T-cell (primary cell): ENCODE measurements at places on chromosomes 13 and 19.

GRCh38 chr19:4360081-4360569 is 16.8 kb downstream of the MPND start:
- no peak overlapping the region for H3K27ac ChIP-seq
- no peaks in the 10 kb centered on the region for H3K4me1 ChIP-seq
- H3K36me3 ChIP-seq = peaks cover 51% of the 10 kb centered on the region

GRCh38 chr13:30572859-30573275 is 44.9 kb upstream of the USPL1 start:
- peak overlapping the region; percentile 90 for H3K27ac ChIP-seq
- H3K4me1 ChIP-seq = peaks cover 17% of the 10 kb centered on the region
- no peaks in the 10 kb centered on the region for H3K36me3 ChIP-seq
- no peak for DNase-seq
- no peaks in the 10 kb centered on the region for H3K27me3 ChIP-seq

GRCh38 chr19:6616011-6616410 is 25.1 kb upstream of the CD70 start:
- H3K27me3 ChIP-seq = peaks cover 14% of the 10 kb centered on the region
- no peak for DNase-seq
- no peak overlapping the region for H3K4me3 ChIP-seq
- H3K36me3 ChIP-seq = no peaks in the 10 kb centered on the region

DNA sequence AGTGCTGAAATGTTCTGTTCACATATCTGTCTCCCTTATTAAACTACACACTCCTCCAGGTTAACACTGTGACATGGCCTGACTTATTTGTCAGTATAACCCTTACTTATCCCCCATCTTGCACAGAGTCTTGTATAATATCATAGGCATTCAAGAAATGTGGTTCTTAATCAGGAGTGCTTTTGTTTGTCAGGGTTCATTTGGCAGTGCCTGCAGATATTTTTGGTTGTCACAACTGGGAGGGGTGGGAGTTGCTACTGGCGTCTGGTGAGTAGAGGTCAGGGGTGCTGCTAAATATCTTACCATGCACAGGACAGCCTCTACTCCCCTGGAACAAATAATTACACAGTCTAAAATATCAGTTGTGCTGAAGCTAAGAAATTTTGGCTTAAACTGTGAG is 20.4 kb upstream of the OBI1 start:
- no peak overlapping the region for H3K4me3 ChIP-seq
- H3K4me1 ChIP-seq = no peaks in the 10 kb centered on the region
- no peaks in the 10 kb centered on the region for H3K27me3 ChIP-seq
- no peaks in the 10 kb centered on the region for H3K36me3 ChIP-seq
- no peak for DNase-seq

GRCh38 chr19:35138305-35138892 is at the start of gene FXYD1:
Gene FXYD1, plus strand, starts transcription at chr19:35138824. Its CDS starts 1,256 bp downstream, at chr19:35140080.
- H3K27me3 ChIP-seq = peaks cover 29% of the 10 kb centered on the region
- H3K4me3 ChIP-seq = no peak within 1 kb of the TSS
- no peak for DNase-seq
- no peaks in the 10 kb centered on the region for H3K36me3 ChIP-seq

- no peaks in the 10 kb centered on the region for H3K27me3 ChIP-seq
- no peak overlapping the region for H3K27ac ChIP-seq
- no peaks in the 10 kb centered on the region for H3K4me1 ChIP-seq
- no peaks in the 10 kb centered on the region for H3K36me3 ChIP-seq
- no peak for DNase-seq
Observed at GRCh38 chr13:77860507-77860981, 58.1 kb downstream of the EDNRB start.
